Stimulated activated CD4-positive, alpha-beta T cell treated with anti-CD3 and anti-CD28 coated beads, Interleukin-1b, Interleukin-23, amount 100 ng/mL, for 1 hour (primary cell): ENCODE measurements at places on chromosomes 16 and 17.

DNA sequence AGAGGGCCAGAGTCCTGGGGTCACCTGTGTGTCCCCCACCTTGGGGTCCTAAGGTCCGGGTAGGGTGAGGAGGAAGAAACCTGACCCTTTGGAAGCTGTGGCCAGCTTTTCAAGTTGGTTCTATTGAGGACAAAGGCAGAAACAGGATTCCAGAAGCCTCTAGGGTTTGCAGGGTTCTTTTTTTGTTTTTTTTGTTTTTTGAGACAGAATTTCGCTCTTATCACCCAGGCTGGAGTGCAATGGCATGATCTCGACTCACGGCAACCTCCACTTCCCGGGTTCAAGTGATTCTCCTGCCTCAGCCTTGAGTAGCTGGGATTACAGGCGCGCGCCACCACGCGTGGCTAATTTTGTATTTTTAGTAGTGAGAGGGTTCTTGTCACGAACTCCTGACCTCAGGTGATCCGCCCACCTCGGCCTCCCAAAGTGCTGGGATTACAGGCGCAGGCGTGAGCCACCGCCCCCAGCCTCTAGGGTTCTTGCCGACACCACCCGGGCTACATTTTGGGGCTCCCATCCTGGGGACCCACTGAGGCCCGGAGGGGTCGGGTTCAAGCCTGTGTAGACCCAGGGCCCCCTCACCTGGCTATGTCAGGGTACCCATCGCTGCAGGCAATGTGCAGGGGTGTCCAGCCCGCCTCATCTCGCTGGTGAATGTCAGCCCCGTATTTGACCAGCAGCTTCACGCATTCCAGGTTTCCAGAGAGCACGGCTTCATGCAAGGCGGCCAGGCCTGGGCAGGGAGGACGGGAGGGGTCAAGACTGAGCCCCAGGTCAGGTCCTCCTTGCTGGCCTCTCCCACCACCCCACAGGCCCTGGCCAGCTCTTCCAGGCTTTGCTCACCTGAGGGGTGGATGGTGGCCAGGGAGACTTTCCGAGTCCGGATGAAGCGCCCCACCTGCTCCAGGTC, 674 bp downstream of the PPP1R27 start:
- no peak for DNase-seq

DNA sequence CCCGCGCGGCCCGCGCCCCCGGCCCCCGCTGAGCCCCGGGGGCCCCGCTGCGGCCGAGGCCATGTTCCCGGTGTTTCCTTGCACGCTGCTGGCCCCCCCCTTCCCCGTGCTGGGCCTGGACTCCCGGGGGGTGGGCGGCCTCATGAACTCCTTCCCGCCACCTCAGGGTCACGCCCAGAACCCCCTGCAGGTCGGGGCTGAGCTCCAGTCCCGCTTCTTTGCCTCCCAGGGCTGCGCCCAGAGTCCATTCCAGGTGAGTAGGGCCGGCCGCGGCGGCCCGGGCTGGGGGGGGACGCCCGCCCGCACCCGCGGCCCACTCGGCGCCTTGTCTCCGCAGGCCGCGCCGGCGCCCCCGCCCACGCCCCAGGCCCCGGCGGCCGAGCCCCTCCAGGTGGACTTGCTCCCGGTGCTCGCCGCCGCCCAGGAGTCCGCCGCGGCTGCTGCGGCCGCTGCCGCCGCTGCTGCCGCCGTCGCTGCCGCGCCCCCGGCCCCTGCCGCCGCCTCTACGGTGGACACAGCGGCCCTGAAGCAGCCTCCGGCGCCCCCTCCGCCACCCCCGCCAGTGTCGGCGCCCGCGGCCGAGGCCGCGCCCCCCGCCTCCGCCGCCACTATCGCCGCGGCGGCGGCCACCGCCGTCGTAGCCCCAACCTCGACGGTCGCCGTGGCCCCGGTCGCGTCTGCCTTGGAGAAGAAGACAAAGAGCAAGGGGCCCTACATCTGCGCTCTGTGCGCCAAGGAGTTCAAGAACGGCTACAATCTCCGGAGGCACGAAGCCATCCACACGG, 504 bp downstream of the MAZ start:
- peak; percentile 38 for DNase-seq

GRCh38 chr16:12590963-12591362, 212.7 kb downstream of the CPPED1 start:
- no peak for DNase-seq

DNA sequence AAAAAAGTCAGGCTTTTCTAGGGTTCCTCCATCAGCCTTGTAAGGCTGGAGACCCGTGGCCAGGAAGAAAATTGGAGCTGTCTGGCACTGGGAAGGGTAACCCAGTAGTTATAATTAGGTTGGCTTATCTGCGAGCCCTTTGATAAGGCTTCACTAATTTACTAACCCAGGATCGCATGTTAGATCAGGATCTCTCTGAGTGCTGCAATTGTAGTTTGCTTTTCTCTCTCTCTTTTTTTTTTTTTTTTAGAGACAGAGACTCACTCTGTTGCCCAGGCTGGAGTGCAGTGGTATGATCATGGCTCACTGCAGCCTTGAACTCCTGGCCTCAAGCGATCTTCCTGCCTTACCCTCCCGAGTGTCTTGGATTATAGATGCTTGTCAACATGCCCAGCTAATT, 17.0 kb downstream of the ABCC1 start:
- DNase-seq = no peak

DNA sequence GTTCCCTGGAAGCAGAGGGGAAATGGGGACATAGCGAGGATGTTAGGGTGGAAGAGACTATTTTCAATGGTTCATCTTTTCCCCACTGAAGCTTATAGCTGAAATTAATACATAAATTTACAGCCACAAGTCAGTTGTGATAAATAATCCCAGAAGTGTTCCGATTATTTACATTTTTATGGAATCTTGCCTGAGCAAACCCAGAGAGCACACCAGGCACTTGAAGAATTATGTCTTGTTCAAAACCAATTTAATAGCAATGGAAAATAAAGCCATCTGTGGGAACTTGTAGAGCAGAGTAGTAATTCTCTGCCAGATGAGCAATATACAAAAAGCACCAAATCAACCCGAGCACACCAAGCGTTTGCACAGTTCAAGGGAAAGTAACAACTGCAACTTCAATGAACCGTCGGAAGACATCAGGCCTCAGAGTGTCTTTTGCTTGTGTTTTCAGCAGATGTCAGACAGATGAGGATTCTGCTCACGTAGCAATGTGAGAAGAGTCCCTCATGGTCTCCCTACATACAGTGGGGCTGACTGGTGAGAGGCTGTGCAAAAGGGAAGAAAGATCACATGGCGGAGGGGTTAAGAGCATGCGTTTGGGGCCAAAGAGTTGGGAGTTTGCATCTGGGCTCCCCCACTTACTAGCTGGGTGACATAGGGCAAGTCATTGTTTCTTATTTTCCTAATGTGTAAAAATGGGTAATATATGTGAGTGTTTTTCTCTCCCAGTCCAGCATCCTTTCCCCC, 148.7 kb upstream of the HS3ST2 start:
- no peak for DNase-seq

DNA sequence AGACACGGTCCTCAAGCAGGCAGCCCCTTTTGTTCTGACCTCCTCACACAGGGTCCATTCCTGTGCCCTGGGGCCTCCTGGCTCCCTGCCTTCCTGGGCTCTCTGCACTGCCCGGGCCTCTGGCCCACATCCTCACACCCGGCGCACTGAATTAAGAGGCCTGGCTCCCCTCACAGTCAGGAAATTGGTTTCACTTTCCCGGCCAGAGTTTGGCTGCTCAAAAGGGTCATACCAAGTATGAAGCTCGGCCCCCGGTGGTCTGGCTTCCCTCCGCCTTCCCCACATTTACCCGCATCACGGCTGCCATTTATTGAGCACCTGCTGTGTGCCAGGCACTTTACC, 220.0 kb downstream of the NTN1 start:
- no peak for DNase-seq

DNA sequence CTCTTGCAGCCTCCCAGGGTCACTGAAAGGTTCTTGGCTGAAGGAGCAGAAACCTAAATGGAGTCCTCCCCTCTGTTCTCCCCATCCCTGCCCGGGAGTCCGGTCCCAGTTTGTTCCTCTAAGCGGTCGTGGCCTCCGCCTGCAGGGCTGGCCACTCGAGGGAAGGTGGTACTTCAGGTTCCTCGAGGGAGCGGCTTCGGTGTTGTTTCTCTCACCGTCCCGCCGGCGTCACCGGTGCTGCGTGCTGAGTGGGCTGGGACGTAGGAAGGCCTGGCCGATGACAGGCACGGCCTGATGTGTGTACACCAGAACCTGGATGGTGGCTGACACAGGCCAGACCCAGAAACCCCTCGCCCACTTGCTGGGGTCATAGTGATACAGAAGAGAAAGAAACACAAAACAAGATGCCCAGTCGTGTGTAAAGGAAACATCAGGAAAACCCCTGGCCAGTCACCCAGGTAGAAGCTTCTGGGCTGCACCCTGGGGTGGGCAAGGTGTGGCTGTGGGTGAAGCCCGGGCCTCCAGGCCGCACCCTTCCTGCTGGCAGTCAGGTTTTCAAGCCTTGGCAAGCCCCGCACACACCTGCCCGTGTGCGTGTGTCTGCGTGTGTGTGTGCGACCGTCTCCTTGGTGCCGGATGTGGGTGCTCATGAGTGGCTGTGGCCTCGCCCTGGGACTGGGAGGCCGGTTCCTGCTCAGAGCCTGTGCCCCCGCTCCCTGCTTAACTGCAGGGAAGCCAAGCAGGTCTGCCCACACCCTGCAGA, 52.0 kb downstream of the BAIAP2 start:
- DNase-seq = no peak

DNA sequence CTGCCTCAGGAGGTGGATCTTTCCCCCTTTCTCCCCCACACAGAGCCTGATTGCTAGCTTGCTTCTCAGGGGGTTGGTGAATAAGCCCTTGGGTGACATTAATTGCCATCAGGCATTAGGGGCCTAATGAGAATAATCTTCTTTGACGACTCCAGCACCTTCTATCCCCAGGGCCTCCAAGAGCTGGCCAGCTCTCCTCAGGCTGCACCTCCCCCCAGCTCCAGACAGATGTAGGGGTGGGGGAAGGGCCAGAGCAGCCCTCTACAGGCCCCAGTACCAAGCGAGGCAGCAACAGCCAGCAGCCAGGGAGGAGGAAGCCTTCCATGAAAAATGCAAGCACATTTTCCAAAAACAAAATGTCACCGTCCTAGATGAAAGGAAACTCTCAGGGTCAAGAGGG, 1.4 kb upstream of the TMEM132E start:
- no peak for DNase-seq

GRCh38 chr16:89256651-89257254, 39.2 kb downstream of the ZNF778 start:
- peak; percentile 60 for DNase-seq

DNA sequence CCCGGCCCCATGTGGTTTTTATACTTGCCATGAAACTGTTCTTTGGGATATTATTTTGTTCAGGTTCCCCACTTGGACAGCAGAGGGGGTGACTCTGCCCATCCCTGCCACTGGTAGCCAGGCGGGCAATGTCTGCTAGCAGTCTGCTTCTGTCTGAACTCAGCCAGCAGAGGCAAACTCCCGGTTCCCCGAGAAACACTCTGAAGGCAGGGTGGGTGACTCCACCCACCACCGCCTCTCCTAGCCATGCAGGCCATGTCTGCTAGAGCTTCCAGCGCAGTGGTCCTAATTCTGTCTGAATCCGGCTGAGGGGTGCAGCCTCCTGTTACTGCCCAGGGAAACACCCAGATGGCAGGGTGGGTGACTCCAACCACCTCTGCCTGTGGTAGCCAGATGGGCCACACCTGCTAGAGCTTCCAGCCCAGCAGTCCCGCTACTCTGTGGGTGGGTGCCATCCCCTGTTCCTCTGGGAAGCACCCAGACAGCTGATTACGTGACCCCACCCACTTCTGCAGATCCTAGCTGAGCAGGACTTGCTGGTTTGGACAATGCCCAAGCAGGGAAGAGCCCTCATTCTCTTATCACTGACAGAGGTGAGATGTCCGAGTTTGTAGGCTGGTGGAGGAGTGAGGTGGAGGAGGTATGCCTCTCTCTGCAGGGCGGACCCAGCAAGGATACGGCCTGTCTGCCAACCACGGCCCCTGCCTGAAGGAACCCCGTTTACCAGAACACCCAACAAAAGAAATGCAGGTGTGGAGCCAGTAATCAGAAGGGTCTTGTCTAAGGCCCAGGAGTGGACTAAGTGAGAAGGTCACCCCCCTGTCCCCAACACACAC, 22.4 kb downstream of the NLRP1 start:
- DNase-seq = no peak

GRCh38 chr16:1425616-1426370, 5.1 kb upstream of the PERCC1 start:
- DNase-seq = no peak

- DNase-seq = no peak
These were observed 25.3 kb downstream of the TRPV3 start for GRCh38 chr17:3532106-3532858.

DNA sequence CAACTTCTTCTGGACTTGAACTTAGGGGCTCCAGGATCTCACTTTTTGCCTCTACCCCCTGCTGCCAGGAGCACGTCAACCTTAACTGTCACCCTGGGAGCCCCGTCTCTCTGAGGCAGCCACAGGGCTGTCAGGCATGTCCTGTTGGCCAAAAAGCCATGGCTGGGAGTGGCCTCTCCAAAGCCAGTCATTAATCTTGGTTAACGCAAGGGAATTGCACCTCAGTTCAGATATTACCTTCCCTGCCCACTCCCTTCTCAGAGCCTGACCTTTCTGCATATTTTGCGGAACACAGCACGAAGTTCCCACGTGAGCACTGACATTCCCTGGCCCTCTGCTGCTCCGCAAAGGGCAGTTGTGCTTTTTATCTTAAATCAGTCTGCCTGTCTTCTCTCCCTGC, 44.2 kb upstream of the CIBAR2 start:
- DNase-seq = no peak

GRCh38 chr17:45794840-45795239, 10.7 kb downstream of the CRHR1 start:
- no peak for DNase-seq

DNA sequence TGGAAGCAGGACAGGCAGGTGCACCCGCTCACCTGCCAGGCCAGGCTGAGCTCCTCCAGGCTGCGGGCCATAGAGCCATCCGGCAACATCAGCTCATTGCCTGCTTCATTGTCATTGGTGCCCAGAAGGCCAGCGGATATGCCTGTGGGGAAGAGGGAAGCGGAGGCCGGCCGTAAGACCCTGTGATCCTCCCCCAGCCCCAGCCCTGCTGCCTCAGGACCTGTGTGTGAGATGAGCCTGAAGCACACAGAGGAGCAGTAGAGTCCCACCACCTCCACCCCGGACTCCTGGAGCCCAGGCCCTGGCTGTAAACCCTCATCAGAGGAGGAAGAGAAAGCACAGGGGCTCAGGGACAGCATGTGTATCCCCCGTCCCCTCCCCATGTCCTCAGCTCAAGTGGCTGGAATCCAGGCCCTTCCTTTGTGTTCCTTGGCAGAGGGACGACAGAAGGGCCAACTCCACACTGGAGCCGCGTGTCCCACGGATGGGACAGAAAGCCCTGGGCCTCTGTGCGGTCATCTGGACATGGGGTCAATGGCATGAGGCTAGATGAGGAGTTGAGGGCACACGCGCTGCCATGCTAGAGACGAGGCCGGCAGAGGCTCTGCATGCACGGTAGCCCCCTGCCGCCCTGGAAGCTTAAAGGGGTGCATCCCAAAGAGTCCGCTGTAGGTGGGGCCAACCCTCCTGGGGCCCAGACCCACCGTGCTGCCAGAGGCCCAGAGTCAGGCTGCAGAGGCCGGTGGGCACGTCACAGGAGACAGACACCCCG, 39.1 kb downstream of the RMI2 start:
- no peak for DNase-seq

- no peak for DNase-seq
These were observed 215.9 kb upstream of the GSE1 start for GRCh38 chr16:85396879-85397871.
